NCI-H2107 (cell line): ENCODE measurements at places on chromosomes 12 and 14.

GRCh38 chr12:20555015-20555414, 140.1 kb upstream of the SLCO1C1 start:
- no peak for DNase-seq

DNA sequence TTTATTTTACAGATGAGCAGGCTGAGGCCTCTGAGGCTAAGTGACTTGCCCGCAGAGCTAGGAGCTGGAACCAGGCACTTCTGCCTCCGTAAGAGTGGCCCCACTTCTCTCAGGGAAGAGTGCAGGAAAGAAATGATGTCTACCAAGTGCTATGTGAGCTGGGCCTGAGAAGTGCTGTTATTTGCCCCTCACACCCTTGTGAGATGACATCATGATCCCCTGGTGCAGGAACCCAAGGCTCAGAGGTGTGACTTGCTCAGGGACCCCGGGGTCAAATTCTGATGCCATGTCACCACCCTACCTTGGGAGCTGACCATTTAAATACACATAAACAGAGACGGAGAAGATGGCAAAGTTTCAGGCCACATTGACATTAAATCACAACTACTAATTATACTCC, 63.7 kb upstream of the DDX11 start:
- no peak for DNase-seq

DNA sequence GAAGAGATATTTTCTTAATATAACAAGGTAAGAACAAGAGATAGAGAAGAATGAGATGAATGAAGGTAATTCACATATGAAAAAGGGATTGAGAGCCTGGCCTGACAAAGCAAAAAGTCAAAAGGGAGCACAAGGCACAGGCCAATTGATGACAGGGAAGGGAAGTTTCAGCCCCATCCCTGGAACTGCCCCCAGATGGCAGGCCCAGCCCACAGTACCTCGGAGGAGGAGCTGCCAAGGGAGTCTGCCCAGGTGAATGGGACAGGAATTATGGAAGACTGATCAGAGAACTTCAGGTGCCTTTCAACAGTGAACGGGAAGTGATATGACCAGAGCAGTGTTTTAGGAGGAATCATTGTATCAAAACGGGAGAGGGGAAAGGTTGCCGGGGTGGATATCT, 15.7 kb downstream of the SNRPF start:
- DNase-seq = no peak

DNA sequence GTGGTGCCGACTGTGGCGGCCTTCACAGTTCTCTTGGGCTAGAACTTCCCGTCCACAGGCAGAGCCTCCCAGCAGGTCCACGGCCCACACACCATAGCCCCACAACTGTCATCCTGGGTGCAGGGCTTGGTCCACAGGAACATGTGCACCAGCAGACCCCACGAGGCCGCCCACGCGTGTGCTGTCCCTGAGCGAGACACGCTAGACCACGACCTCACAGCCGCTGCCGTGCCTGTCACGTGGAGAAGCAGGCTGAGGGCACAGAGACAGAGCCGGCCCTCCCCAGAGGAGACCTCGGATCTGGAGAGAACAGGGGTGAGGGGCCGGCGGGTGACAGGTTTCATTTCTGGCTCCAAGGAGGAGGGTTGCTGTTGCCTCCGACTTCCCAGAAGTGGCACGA, 8.9 kb upstream of the GALNT9 start:
- no peak for DNase-seq

DNA sequence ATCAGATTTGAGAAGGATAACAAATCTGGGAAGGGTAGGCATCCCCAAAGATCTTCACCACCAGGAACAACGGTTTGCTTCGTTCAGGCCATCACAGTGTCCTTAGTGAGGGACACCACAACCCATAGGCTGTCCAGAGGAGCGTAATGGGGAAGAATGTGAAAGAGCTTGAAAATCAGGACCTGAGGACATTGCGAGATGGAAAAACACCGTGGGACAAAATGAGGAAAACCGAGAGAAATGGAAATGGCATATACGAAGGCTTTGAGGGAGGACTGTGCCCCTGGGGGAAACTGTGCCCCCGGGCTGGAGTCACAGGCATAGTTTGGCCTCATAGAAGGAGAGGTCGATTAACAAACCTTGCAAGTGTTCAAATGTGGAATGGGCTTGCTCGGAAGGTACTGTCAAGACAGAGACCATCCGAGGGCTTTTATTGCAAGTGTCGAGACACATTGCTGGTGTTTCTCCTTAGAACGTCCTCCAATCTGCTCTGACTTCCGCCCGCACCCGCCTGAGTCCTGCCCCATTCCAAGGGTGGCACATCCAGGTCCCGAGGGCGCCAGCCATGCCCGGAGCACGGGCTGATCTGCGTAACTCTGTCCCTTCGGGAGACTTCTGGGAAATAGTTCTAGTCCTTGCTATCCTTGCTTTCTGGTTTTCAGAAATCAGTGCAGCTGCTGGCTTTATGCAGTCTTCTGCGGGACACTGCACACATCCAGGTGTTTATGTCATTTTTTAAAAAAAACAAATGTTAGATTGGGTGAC, 885 bp upstream of the PALS1 start:
- peak; percentile 14 for DNase-seq

DNA sequence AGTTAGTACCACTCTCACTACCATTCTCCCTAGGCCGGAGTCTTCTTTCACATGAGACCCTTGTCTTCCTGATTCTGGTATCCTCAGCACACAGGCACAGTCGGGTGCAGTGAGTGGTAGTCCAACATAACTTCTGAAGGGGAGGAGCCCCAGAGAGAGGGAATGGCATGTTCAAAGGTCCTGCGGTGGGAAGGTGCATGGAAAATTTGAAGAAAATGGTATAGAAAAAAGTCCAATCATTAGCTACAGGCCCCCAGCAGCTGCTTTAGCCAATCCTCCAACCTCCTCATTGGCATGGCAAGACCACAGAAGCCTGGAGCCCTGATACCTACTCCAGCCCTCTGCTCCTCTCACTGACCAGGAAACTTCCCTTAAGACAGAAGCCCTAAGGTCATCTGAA, 96.6 kb downstream of the ZFP36L1 start:
- DNase-seq = no peak

DNA sequence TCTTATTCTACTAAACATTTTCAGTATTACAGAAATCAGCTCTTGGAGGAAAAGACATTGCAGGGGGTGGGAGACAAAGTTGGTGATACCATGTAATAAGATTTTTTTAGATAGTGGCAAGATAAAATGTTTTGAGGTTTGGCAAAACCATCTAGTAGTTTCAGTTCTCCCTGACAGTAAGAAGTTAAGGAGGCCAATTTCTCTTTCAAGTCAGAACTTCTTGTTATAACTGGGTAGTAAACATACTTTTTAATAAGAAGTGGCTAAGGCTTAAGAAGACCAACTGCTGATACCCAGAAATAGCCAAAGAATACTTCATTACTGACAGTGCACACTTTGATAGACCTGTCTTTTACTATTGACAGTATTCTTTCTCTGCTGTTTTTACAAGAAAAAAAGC, 452.3 kb downstream of the DIO2 start:
- DNase-seq = no peak

DNA sequence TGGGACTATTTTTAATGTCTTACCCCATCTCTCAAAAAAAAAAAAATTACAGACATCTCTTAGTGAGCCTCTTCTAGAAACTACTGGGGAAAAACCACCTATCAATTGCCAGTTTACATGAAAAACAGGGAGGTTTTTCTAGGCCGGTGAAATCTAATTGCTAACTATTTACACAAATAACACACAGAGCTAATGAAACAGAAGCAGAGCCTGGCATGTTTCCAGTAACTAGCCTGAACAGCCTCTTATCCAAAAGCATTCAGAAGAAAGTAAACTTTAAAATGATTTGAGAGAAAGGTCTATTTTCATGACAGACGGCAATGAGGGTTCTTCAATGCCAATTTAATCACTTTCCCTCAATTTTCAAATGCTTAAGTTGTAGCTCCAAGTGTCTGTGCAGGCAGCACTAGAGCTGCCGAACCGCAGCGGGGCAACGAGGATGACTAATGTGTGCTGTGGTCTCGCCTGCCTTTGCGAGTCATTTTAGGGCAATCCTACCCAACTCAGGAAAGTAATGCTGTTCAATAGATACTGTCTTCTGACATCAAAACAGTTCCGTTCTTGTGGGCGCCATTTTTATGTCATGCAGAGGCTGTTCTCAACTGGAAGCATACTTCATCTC, 84.6 kb downstream of the SETD3 start:
- peak; percentile 44 for DNase-seq

GRCh38 chr14:78316052-78316451, 145.9 kb downstream of the NRXN3 start:
- no peak for DNase-seq
